Activated T-helper 17 cell treated with anti-CD3 and anti-CD28 coated beads, Interleukin-2, amount 50 U/mL, for 72 hours (primary cell): ENCODE measurements at places on chromosomes 4 and X.

DNA sequence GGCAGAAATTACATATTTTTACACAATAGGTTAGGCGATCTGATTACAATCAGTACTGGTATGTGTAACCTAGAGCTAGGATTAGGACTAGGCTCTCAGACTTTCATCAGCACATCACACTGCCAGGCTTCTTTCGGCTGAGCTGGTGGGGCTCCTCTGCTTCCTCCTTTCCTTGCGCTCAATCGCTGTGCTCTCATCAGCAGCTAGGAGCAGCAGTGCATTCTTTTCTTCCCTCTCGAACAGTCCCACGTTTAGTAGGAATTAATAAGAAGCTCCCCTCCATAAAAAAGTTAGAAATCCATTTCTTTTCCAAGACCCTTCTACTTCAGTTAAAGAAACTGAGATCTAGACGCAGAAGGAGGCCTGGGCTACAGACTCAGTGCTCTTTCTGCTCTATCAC lies 350.4 kb downstream of the SPRY1 start:
- ATAC-seq, result no peak

- no peak for ATAC-seq
Observed at GRCh38 chr4:123524958-123525628, 128.5 kb downstream of the SPRY1 start.

- no peak for ATAC-seq
Observed at GRCh38 chr4:76307660-76308014, 1.1 kb downstream of the STBD1 start.

DNA sequence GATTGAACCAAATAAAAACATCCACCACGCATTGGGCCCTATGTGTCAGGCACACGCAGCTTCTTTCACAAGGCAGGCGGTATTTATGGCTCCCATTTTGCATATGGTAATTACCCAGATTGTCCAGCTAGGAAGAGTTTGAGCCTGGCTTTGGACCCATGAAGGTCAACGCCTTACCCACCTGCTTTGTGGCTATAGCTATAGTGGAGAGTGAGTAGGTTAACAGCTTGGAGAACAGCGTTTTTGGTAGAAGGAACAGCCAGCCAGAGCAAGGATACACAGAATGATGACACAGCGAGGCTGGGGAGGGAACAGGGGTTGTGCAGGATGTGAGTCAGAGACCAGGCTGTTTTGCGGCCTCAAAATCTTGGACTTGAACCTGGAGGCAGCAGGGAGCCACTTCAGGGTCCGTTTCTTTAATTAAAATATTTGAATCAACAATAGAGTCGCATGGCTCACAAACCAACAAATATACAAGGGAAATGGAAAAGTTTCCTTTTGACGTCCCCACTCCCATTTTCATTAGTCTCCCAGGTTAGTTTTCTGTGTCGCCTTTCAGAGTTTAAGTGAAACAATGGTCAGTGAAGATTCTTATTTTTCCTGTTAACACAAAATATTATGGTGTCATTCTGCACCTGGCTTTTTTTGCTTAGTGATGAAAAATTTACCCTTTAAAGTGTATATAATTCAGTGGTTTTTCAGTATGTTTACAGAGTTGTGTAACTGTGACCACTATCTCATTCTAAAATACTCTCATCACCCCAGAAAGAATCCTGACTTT lies 118.2 kb upstream of the STX18 start:
- no peak for ATAC-seq

DNA sequence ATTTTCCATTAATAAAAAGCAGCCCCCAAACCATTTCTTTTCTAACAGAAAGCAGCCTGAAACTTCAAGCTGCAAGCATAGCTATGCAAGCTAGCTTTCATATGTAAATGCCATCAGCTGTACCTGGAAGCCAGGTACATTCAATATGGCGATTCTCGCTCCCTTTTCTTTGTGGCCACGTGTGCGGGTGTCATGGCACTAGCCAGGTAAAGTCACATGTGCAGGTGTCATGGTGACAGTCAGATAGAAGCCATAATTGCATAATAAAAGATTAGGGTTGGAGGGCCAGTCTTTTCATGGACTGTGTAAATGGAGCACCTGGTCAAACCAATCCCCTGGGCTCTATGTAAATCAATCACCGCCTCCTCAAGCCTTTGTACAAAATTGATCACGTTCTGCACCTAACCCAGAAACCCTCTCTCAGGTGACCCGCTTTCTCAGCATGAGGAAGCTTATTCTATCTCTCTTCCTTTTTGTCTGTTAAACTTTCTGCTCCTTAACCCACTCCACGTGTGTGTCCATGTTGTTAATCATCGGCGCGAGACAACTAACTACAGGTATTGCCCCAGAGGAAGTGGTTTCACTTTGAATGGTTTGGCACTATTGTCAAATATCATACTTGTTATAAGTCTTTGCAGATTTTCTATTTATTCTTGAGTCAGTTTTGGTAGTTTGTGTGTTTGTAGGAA lies 18.0 kb upstream of the RHOXF2 start:
- no peak for ATAC-seq

DNA sequence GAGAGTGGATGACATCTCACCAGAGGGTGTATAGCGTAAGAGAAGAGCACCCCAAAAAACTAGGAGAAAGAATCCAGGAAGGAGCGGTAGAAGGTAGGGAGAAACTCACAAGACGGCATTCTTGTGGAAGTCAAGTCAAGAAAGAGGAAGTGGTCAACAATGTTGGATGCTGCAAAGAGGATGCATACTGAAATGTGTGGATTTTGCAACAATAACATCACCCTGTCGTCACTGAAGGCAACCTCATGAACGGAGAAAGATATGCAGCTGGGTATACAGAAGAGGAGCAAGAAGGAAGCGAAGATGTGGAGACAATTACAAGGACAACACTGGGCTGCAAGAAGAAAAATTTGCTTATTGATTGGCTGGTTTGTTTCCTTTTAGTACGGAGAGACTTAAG lies 11.4 kb upstream of the TAPT1 start:
- ATAC-seq, result no peak

DNA sequence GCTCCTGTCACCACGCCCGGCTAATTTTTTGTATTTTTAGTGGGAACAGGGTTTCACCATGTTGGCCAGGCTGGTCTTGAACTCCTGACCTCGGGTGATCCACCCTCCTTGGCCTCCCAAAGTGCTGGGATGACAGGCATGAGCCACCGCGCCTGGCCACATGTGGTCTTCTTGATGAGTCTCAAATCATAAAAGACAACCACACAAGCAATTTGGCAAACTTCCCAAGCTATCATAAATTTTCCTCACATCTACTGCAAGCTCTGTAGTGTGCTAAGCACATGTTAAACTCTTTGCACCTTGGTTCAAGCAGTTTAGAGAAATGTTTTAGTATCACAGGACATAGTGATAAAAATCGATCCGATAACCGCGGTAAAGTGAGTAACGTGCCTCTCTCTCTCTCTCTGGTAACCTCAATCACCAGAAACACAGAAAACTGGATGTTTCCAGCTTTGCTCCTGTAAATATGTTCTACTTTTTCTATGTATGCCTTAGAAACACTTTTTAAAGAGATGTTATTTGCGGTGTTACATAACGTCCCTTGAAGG lies 256.8 kb downstream of the DHRSX start:
- ATAC-seq, result no peak

GRCh38 chr4:169263791-169264392 lies 6.9 kb downstream of the SH3RF1 start:
- ATAC-seq, result no peak

DNA sequence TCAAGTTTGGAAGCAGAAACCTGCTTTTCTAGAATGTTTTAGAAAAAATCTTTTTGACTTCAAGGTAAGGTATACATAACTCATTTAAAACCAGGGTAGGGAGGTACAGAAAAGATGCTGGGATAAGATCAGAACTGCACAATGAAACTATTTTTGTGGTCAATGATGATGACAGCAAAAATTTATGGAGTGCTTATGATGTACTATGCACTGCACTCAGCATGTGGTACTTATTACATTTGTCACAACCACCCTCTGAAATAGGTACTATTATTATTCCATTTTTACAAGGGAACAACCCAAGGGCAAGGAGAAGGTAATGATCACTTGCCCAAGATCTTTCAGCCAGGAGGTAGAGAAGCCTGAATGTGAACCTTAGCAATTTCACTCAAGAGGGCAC lies 8.0 kb downstream of the GPM6B start:
- ATAC-seq, result no peak

DNA sequence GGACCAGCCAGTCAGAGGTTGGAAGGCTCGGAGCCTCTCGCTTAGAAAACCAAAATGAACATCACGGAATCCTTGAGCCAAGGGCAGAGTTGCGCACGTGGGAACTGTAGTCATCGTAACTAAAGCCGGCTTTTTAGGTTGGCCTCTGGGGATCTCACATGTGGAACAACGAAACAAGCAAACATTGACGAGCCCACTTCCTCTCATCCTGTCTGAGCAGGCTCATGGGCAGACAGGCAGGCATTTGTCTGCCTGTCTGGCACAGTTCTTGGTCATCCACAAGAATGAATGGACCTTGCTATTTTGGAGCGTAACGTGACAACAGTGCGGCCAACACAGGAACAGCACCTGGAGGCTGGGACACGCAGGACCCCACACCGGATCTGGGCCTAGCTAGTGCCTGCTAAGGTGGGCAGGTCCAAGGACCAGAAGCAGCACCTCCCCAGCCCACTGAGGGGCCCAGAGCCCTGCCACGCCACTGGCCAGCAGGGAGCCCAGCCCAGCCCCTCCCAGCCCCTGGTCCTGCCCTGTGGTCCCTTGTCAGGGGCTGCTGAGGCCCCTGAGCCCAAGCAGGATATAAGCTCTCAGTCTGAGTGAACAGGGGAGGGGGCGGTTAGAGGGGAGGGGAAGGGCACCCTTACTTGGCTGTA lies 9.2 kb upstream of the TREX2 start:
- no peak for ATAC-seq
